ENCODE measurements at places on chromosomes 3 and 15. TPM values are rescaled to one million over a fixed set of nuclear protein-coding genes. Genes with fewer than 3 reads are reported as not detected.
A peak's percentile ranks its signal among the peaks of the same experiment; 100 is the strongest.

DNA sequence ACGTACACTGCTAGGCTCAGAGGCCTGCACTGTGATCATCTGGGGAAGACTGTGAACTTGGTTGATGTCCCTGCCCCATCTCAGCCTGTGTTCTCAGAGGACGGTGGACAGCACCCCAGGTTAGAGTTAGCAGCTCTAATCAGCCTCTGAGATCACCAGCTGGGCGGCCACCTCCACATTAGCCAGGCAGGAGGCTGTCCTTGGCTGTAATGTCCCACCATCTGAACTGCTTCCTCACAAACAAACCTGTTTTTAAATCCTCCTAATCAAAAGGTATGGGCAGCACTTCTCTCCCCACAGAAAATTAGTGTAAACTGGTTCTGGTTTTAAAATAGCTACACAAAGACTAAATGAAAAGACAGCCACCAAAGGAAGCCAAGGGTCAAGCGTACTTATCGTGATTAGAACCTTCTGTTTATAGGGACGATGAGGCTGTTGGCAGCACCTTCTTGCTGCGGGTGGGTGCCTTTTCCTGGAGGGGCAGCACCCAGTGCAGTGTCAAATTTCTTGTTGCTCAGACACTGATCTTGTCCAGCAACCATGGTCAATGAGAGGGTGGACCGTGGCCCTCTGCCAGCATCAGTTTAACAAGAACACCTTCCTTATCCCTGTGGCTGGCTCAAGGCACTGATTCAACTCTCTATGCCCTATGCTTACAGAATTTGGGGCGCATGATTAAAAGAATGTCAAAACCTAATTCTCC, 24.6 kb downstream of the ACSBG1 start:
- no peak for DNase-seq

DNA sequence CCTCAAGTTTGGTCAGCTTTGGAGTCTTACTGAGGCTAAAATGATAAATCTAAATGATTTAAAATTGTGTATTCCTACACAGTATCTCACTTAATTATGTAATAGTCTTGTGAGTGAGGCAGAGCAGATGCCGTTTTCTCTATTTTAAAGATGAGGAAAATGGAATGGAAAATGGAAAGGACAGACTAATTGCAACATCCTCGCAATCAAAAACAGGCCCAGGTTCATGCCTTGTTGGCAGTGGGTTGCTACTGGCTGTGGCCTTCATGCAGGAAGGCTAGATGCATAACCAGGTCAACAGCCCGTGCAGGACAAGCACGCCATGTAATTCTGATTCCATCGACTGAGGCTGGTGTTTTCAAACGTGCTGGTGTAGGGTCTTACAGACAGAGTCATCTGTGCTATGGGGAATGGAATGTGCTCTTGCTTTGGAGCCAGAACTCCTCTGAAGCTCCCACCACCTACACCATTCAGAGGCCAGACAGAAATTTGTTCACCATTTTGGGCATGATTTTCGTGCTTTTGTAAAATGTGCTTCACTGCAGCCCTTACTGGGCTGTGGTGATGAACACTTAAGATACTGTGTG, 37.9 kb downstream of the MLH1 start:
- no peak for DNase-seq

DNA sequence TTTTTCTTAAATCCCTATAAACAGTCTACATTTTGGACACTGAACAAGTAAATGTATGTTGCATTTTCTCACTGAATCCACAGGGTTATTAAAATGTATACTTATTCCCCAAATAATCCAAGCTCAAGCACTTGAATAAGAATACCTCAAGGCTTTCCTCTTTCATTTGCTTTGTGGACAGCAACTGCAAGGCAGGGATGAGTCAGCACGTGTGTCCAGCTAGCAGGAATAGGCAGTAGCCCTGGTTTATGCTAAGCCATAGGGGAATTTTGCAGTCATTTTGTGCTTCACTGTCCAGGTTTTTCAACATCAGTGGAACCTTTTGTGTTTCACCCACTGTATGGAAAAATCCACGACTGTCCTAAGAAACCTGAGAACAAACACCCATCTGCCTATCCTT, 96.7 kb upstream of the KCNMB2 start:
- DNase-seq = no peak

DNA sequence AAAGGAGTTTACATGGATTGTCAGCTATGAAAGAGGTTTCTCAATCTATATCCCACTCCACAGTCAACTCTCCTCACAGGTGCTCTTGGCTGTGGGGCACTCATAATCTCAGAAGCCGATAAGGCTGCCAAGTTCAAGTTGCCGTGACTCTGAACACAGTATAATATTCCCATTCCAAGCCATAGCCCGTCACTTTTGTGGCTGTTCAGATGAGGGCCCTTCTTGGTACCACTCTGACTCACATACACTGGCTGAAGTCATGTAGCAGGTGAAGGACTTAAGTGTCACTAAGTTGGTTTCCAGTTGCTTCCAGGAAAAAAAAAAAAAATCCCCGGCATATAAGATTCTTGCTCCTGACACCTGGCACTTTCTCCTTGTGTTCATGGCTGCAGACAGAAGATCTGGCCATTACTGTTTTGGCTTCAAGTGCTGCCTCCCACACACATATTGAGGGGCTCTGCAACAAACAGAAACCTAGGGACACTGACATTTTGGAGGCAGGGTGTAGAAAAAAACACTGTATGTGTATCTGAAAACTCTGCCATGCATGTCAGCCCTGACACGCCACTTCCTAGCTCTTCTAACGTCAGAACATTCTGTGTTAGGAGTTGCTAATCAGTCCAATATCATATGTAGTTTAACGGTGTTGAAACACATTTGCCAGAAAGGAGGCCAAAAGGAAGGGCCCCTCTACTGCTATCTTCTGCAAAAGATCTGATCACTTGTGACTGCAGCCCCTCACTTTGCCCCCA, 170.2 kb upstream of the ICE2 start:
- no peak for DNase-seq

GRCh38 chr3:120419797-120420196, 31.0 kb downstream of the FSTL1 start:
- DNase-seq = no peak

DNA sequence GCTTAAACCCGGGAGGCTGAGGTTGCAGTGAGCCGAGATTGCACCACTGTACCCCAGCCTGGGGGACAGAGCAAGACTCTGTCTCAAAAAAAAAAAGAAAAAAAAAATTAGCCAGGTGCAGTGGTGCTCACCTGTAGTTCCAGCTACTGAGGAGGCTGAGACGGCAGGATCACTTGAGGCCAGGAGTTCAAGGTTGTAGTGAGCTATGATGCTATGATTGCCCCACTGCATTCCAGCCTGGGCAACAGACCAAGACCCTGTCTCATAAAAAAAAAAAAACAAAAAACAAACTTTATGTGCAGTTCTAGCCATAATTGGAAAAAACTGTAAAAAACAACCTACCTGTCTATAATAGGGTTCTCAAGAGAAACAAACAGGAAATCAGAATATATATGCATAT, 39.9 kb upstream of the IGF2BP2 start:
- no peak for DNase-seq

DNA sequence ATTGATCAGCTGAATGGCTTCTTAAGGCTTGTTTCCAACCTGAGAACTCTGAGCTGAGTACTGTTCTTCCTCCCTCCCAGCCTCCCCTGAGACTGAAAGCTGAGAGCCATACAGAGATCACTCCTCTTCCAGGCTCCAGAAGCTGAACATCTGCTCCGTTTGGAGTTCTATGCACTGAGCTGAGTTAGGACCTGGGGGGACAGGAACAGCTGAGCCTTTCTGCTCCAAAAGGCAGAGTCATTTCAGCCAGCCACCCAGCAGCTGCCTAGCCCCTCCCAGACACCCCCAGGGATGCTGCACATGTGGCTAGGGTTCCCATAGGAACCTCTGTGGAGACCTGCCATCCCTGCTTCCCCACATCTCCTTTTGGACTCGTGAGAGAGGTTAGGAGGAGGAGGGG, 64.2 kb upstream of the GLCE start:
- DNase-seq = no peak

DNA sequence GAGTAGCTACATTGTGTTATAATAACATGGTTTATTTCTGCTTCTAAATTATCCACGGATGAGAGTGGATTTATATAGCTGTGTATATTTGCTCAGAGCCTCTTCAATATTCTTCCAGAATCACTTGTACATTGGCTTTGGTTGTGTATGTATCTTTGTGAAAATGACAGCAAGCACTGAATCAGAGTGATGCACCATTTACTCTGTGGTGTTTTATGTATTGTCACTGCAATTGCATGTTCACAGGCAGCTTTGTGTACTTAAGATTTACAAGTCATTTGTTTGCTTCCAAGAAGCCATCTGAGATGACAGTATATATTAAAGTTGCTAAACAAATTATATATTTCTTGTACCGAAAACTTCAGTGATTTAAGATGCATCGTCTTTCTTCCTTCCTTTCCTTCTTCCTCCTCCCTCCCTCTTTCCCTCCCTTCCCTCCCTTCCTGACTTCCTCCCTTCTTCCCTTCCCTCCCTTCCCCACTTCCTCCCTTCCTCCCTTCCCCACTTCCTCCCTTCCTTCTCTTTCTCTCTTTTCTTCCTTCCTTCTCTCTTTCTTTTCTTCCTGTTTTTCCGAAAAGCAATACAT, 362.3 kb upstream of the GOLIM4 start:
- no peak for DNase-seq

- DNase-seq = peak; percentile 41
These were observed at the start of gene PLCH1 for GRCh38 chr3:155744626-155745324. Gene PLCH1, minus strand, starts transcription at chr3:155745071. Its CDS starts 40,847 bp downstream, at chr3:155704224.

DNA sequence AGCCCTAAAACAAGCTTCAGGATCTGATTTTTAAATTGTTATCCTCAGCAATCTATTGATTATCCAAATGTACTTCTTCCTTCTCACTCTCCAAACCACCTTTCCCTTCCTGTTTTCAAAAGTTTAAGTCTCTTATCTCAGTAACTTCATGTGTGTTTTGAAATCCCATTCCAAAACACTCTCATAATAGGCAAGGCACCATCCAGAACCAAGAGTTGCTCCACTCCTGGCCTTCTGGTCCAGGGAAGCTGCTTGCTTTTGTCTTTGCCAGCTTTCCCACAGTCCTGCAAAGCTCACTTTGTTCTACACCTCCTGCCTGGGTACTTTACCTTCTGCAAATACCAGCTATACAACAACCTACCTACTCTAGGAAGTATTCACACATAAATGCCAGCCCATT, 63.5 kb downstream of the MLH1 start:
- DNase-seq = no peak

GRCh38 chr15:83106994-83107840, at the start of gene TM6SF1:
Gene TM6SF1, plus strand, starts transcription at chr15:83107645. Its CDS starts 36 bp downstream, at chr15:83107681.
- no peak for DNase-seq

DNA sequence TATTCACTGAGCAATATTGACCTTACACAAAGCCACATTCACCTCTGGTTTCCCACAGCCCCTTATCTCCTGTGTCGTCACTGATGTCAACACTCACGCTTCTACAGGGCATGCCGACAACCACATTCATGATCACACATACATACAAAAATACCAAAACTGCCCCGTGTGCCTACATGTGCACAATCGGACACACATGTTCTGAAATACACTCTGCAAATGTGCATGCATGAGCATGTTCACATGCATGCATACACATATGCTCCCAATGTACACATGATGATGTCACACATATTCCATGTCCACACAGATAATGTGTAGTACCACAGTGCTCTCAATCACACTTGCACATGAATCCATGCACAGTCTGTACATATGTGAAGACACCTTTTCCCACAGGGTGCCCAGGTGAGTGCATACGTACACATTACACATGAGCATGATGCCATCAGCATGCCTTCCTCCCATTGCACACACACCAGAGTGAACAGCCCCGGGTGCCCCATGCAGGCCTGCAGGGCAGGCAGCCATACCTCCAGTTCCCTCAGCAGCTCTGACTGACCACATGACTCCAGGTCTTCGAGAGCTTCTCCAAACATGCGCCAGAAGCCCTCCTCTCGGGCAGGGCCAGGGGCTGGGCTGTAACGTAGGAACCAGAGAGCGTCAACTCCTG, 37.0 kb downstream of the GRIP2 start:
- DNase-seq = no peak

DNA sequence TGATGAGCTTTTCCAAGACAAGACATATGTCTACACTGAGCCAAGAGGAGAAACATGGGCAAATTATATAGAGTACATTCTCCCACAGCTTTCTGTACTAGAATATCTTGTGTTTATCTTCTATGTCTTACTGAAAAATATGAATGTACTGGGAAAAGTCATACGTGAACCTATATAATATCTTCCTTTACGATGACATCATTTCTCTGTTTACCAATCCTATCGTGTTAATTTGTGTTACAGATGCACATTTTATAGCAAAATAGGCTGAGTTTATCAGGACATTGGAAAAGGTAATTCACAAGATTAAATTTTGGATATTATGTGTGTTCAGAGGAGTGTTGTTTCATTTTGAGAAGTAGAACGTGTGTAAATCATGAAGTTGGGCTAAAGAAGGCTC, 452.5 kb upstream of the THRB start:
- no peak for DNase-seq

DNA sequence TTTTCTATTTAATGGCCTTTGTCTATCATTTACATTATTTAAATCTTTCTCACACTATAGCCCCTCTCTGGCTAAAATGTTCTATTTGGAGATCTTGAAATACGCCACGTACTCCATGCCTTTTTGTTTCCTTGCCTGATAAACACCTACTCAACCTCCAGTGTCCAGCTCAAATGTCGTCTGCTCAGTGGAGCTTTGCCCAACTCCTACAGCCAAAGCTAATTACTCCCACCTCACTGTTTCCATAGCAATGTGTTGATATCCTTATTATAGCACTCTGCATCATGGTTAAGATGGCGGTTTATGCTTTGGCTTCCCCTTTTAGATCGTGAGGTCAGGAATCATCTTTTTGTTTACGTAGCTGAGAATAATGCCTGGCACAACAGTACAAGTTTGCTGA, 55.9 kb downstream of the NGLY1 start:
- no peak for DNase-seq

DNA sequence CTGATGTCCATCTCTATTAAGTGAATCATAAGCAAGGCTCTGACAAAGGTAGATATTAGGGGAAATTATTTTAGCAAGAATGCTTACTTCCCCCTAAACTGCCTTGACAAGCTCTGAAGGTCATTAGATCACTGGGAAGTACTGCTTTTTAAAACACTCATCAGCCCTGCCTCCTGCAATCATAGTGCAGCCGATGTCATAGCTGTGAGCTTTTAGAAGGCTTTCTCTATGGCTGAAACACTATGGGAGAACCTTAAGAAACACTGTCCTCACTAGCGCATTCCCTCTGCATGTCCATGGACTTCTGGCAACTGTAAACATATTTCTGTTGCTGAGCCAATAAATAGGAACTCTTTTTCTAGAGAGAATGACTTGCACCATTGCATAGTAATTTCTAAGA, 38.7 kb upstream of the PTPRG start:
- no peak for DNase-seq

DNA sequence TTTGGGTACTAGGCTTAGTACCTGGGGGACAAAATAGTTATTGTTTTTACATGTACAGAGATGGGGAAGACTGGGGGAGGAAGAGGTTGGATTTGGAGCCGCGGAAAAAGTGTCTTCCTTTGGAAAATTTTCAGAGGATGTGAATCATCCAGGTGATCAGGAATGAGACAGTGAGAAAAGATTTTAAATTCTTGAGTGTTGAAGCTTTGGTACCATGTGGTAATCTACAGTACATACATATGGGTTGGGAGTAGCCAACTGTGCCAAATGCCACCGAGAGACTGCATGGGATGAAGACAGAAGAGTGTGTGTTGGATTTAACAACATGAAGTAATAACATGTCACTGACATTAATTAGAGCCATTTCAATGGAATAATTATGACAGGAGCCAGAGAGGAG, 1238.2 kb downstream of the ROBO1 start:
- DNase-seq = no peak

GRCh38 chr3:128999102-128999501, 2.0 kb upstream of the EFCC1 start:
- no peak for DNase-seq

- peak; percentile 9 for DNase-seq
These were observed 32.1 kb upstream of the TNFAIP8L3 start for GRCh38 chr15:51126842-51127241.

Gene PLSCR4
- not detected for total RNA-seq

Data from CD4-positive, CD25-positive, alpha-beta regulatory T cell (primary cell).